ENCODE measurements at places on chromosomes 13 and 19.

DNA sequence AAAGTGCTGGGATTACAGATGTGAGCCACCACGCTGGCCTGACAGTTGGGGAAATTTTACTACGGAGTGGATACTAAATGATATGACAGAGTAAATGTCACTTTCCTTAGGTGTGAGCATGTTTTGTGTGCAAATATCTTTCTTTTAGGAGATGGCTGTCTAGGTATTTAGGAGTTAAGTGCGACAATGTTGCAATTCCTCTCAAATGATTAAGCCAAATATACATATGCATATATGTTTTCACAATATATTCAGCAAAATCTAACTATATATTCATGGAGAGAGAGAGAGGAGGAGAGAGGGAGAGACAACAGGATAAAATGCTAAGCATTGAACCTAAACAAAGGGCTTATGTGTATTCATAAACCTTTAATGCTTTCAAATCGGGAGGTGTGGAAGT, 5.4 kb upstream of the SERTAD3 start:
- DNase-seq, result no peak

GRCh38 chr13:44401577-44401976, 28.0 kb downstream of the SERP2 start:
- DNase-seq, result no peak

DNA sequence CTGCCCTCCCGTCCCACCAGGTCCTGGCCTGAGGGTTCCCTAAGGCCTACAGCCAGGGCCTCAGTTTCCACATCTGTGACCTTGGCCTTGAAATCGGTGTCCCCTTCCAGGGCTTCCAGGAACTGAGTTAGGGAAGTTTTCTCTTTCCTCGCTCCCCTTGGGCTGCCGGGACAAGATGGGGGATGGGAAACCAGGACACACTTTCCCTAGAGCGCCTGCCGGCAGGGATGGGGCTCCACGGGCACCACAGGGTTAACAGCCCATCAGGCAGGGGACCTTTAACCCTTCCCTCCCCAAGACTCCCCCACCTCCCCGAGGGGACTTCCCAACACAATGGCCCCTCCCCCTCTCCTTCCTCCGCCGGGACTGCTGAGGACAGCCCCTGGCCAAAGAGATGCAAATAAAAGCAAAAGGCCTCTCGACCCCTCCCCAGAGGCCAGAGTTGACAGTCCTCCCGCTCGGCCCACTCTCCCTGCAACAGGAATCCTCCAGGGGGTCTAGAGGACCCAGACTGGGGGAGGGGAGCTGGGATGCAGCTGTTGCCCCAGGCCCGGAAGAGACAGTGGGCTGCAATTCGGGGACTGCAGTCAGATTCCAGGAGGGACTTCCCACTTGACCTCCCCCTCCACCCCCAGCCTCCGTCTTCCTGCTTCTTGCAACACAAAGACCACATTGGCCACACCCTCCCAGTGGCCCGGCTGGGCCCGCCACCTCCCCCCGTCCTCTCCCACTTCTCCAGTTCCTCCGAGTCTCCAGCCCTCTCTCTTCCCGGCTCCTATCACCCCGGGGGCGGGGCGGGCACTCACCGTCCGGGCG, 3.4 kb downstream of the BBC3 start:
- peak; percentile 88 for DNase-seq

GRCh38 chr19:51615991-51616390, 14.2 kb downstream of the SIGLEC5 start:
- no peak for DNase-seq

DNA sequence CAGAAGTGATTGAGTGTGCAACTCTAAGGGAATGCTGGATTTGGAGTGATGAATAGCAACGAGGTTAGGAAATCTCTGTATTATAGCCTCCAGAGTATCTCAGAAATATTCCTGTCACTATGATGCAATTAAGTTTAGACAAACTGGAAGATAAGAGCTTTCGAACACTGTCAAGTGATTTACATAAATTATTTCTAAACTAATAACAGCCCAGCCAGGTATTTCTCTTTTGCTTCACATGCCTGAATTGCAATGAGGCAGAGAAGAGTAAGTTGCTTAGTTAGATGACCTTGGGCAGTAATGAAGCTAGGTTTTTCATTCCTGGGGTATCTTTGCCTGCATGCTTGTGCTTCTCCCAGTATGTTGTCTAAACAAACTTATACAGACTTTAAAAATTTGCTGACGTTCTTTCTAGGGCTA, 134.5 kb downstream of the LMO7 start:
- no peak for DNase-seq

GRCh38 chr19:39224910-39225309, 19.9 kb downstream of the IFNL3 start:
- DNase-seq, result no peak

- DNase-seq, result no peak
Measured at GRCh38 chr13:73945382-73945781, 188.8 kb downstream of the KLF12 start.

- peak; percentile 91 for DNase-seq
Measured at GRCh38 chr13:108915634-108916512, 286.5 kb downstream of the MYO16 start.

DNA sequence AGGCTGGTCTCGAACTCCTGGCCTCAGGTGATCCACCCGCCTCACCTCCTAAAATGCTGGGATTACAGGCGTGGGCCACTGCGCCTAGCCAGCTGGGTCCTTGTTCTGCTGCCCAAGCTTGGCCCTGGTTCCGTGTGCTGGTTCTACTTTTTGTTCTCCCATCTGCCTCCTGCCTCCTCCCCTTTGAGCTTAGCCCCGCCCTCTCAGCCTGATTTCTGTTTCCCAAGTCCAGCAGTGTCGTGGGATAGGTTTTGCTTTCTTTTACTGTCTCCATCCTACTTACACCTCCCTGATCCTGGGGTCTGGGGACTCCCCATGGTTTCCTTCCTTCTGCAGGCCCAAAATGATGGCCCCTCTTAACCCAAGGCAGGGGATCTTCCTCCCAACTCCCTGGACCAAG, 2.4 kb downstream of the BLOC1S3 start:
- DNase-seq, result no peak

DNA sequence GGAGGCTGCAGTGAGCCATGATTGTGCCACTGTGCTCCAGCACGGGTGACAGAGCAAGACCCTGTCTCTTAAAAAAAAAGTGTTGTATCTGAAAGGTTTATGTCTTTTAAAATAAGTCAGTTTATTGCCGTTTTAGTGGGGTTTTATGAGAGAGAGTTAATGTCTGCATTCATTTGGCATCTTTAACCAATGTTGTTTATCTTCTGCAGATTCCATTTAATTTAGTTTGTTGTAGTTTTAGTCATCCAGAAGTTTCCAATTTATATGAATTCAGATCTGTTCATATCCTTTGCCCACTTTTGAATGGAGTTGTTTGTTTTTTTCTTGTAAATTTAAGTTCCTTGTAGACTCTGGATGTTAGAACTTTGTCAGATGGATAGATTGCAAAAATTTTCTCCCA, 36.7 kb upstream of the LPAR6 start:
- DNase-seq, result no peak

- DNase-seq, result no peak
Measured at GRCh38 chr19:46209051-46209450, 20.5 kb upstream of the IGFL1 start.

DNA sequence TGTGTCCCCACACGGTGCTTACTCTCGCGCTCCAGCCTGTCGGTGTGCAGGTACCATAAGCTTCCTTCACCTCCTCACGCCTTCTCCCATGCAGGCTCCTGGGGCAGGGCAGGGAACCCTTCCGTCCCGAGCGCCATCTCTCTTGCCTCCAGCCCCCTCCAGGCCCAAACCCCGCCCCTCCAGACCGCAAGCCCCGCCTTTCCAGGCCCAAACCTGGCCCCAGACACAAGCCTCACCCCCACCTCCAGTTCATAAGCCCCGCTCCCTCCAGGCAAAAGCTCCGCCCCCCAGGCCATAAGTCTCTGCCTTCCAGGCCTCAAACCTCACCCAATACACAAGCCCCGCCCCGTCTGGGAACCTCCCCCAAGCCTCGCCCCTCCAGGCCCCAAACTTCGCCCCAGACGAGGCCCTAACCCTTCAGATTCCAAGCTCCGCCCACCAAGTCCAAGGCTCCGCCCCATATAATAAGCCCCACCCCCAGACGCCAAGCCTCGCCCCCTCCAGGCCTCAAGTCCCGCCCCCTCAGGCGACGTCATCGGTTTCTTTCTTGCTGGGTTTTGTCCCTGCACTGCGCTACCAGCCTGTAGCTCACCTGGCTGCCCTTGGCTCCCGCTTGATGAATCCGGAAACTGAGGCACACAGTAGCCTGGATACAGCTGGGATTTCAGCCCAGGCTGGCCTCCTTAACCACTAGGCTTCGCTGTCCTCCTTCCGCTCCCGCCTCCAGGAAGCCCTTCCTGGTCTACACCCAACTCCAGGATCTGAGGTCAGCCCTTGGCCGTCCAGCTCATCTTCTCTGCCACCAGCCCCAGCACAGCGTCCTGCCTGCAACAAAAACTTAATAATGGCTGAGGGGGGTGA, 16.1 kb downstream of the MKNK2 start:
- DNase-seq, result no peak

DNA sequence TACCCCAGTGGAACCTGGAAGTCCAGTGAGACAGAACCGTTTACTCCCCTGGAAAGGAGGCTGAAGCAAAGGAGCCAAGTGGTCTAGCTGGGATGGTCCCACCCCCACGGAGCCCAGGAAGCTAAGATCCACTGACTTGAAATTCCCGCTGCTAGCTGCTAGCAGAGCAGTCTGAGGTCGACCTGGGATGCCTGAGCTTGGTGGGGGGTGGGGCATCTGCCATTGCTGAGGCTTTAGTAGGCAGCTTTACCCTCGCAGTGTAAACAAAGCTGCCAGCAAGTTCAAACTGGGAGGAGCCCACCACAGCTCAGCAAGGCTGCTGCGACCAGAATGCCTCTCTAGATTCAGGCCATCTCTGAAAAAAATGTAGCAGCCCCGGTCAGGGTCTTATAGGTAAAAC, 437.0 kb downstream of the SUCLA2 start:
- no peak for DNase-seq

DNA sequence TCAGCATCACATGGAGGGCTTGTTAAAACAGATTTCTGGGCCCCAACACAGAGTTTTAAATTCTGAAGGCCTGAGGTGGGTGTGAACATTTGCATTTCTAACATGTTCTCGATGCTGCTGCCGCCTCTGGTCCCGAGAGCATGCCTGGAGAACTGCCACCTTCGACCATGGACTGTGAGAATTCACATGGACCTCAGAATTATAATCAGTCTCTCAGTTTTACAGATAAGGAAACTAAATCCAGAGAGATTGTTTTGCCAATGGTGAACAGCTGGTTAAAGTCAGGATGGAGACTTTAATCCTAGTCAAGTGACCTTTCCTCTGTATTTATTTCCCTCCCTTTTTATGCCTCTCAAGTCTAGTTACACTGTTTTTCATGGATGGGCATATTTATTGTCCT, 14.7 kb downstream of the ALOX5AP start:
- no peak for DNase-seq

DNA sequence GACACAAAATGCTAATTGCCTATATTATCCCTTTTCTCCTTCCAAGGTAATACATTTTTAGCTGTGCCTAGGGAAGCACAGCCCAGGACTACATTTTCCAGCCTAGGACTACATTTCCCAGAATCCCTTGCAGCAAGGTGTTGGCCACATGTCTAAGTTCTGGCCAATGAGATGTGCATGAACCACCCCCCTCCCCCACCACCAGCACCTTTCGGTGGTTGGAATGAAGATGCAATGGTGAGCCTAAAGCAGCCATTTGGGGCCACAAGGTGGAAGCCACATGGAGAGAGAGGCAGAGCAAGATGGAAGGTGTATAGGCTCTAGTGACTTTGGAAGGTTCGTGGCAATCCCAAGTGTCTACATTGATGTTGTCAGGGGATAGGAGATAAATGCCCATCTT, 16.2 kb downstream of the UNC13A start:
- DNase-seq, result peak; percentile 59

- no peak for DNase-seq
Measured at GRCh38 chr19:7856679-7857663, 17.2 kb downstream of the PRR36 start.

DNA sequence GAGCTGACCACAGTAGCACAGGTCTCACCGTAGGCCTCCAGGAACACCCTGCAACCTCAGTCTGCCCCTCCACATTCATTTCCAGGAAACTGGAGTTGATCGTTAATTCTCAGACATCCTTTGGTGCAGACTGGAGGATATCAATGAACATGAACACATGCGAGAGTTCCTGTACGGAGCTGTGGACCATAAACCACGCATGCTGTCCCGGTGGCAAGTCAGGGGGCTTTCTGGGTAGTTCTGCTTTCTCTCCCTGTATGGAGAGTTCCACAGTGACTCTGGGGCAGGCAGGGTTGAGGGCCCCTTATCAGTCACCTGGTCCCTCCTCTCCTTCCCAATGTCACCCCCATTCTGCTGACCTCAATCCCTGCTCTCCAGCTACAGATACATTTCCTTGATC, 55.5 kb upstream of the URI1 start:
- no peak for DNase-seq

DNA sequence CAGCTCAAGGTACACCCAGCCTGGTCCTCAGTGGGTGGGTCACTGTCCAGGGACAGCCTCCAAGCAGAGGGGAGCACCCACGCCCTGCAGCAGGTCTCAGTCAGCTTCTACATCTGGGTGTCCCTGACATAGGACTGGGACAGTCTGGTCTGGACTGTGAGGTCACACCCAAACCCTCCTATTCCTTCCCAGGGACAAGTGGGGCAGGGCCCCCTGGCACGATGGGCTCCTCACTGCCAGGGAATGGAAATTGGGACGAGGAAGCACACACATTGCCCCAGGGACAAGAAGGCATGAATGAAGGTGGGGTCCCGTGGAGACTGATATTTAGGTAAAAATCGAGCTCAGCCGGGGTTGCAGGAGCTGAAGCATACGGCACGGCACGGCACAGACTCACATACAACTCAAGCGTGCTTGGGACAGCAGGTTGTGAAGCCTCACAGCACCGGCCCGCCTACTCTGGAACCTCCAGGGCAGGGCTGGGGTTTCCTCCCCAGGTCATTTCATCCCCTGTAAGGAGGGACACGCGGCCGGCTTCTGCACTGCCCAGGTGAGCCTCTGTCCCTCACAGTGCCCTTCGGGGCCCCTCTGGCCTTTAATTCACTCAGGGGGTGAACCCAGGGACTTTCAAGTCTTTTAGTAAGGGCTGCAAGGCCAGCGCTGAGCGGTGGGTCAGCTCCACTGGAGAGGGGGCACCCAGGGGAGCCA, 3.5 kb downstream of the PNMA8B start:
- no peak for DNase-seq

- DNase-seq, result no peak
Measured at GRCh38 chr19:39728040-39728439, 9.8 kb downstream of the CLC start.

GRCh38 chr13:114152831-114153371, 20.5 kb upstream of the RASA3 start:
- no peak for DNase-seq

All from A172 (cell line).